ENCODE measurements at places on chromosomes 13 and 19. TPM values are rescaled to one million over a fixed set of nuclear protein-coding genes. Genes with fewer than 3 reads are reported as not detected.

Gene IGLON5
- total RNA-seq: not detected

Gene DAND5
- total RNA-seq: not detected

Gene NCR1
- not detected for total RNA-seq

Gene RFPL4AL1
- total RNA-seq: not detected

Gene GSX1
- not detected for total RNA-seq

Gene GNA15
- total RNA-seq: 28.4 TPM

Gene IL11
- not detected for total RNA-seq

Gene CLIP3
- total RNA-seq: not detected

Gene TPTE2
- not detected for total RNA-seq

Gene RNF17
- total RNA-seq: not detected

- DNase-seq: no peak
Observed at GRCh38 chr13:21745307-21745706, 74.4 kb downstream of the FGF9 start.

DNA sequence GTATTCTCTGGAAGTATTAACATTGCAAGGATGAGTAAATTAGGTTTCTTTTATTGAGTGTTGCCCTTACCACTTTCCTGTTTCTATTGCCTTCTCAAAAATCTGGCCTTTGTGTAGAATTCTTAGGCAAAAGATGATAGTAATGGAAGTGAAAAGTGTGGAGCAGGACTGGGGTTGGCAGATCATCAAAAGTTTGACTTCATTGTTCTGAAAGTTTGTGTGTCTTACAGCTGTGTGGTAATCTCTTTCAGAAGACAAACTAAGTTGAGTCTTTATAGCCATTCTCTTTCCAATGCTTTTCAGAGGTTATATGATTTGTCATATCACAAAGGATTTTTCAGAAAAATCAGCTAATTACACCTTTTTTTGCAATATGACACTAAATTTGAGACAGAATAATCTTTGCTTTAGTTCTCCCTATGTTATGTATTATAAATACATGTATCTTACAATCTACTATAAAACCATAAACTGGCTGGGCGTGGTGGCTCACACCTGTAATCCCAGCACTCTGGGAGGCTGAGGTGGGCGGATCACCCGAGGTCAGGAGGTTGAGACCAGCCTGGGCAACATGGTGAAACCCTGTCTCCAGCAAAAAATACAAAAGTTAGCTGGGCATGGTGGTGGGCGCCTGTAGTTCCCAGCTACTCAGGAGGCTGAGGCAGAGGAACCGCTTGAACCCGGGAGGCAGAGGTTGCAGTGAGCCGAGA lies 8.7 kb upstream of the KCNRG start:
- no peak for DNase-seq

- DNase-seq: no peak
Observed at GRCh38 chr13:65907666-65908525, 1322.2 kb downstream of the PCDH9 start.

- no peak for DNase-seq
Observed at GRCh38 chr13:113414335-113414734, 39.0 kb downstream of the ADPRHL1 start.

GRCh38 chr19:56841193-56841543 lies 642 bp upstream of the PEG3 start:
- DNase-seq: no peak

GRCh38 chr13:97723655-97724054 lies 229.8 kb upstream of the IPO5 start:
- no peak for DNase-seq

DNA sequence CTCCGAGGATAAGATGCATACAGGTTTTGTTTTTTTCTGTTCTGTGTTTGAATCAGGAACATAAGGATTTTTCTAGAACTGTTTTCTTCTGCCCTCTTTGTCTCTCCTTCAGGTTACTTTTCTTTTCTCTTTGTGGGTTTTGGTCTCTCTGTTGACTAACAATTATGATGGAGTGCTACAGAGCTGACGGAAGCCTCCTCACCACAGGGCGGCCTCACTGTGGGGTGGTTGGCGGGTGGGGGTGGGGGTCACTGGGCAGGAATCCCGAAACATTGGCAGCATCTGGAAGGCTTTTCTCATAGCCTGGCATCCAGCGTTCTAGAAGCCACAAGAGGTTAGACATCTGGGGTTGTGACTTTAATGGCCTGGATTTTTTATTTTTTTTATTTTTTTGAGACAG lies 12.0 kb upstream of the MATK start:
- no peak for DNase-seq

DNA sequence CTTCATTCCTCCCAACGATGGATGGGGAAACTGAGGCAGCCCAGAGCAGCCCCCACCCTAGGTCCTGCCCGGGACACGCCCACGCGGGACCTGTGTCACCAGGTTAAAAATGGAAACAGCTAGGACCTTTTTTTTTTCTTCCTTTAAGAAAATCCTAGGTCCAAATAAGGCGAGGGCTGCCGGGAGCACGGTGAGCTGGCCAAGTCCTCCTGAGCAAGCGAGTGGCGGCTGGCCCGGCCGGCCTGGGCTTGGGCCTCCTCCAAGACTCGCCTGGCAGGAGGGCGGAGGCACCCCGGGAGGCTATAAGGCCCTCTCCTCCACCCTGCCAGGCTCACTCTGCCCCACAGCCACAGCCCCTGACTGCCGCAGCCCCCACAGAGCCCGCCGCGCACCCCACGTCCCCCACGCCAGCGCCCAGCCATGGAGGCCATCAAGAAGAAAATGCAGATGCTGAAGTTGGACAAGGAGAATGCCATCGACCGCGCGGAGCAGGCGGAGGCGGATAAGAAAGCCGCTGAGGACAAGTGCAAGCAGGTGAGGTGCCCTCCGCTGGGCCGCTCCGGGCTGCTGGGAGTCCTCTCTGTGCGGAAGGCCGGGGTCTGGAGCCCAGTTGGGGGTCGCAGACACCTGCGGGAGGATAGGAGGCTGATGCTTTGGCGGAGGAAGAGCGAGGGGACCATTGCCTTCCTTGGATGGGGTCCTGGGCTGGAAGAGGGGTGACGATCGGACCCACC lies 8.9 kb upstream of the TPM4 start:
- no peak for DNase-seq

GRCh38 chr13:49307365-49307764 lies 59.6 kb downstream of the CDADC1 start:
- no peak for DNase-seq

GRCh38 chr13:55569514-55569913 lies 1571.2 kb upstream of the PRR20A start:
- no peak for DNase-seq

DNA sequence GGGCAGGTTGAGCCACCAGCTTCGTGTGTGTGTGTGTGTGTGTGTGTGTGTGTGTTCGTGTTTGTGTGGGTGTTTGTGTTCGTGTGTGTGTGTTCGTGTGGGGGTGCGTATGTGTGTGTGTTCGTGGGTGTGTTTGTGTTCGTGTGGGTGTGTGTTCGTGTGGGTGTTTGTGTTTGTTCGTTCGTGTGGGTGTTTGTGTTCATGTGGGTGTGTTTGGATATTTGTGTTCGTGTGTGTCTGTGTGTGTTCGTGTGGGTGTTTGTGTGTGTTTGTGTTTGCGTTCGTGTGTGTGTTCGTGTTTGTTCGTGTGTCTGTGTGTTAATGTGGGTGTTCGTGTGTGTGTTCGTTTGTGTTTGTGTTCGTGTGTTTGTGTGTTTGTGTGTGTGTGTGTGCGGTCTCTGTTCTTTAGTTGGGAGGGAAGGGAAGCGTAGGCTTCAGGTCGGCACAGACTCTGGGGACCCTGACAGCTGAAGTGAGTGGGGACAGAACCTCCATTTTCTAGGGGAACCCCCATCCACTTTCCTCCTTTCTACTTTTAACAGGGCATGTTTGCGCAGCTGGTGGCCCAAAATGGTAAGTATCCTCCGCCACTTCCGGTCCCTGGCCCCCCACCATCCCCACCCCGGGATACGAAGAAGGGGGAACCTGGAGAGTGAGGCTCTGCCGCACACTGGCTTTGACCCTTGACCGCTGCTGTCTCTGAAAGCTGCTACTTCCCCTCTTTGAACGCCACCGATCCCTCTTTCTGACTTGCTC lies 1.6 kb downstream of the TNFSF9 start:
- peak; percentile 41 for DNase-seq

GRCh38 chr19:47377801-47378200 lies 28.7 kb downstream of the DHX34 start:
- no peak for DNase-seq

- no peak for DNase-seq
Observed at GRCh38 chr13:50692396-50692915, 151.0 kb downstream of the DLEU7 start.

GRCh38 chr13:112186091-112186490 lies 119.1 kb downstream of the SOX1 start:
- DNase-seq: no peak

- DNase-seq: no peak
Observed at GRCh38 chr19:1037621-1038064, 2.3 kb upstream of the ABCA7 start.

DNA sequence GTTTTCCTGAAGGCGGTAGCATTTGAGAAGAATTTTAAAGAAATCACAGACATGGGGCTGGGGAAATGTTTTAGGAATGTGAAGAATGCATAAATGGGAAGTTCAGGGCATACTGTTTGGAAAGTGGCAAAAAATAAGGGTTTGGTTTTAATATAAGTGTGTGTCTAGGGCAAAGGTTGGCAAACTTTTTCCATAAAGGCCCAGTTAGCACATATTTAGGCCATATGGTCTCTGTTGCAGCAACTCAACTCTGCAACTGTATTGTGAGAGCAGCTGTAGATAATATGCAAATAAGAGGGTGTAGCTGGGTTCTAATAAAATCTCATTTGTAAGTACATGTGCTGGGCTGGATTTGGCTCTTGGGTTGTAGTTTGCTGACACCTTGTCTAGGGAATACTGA lies 521.9 kb downstream of the DIAPH3 start:
- no peak for DNase-seq

- DNase-seq: no peak
Observed at GRCh38 chr19:6683971-6684370, 14.0 kb upstream of the TNFSF14 start.

DNA sequence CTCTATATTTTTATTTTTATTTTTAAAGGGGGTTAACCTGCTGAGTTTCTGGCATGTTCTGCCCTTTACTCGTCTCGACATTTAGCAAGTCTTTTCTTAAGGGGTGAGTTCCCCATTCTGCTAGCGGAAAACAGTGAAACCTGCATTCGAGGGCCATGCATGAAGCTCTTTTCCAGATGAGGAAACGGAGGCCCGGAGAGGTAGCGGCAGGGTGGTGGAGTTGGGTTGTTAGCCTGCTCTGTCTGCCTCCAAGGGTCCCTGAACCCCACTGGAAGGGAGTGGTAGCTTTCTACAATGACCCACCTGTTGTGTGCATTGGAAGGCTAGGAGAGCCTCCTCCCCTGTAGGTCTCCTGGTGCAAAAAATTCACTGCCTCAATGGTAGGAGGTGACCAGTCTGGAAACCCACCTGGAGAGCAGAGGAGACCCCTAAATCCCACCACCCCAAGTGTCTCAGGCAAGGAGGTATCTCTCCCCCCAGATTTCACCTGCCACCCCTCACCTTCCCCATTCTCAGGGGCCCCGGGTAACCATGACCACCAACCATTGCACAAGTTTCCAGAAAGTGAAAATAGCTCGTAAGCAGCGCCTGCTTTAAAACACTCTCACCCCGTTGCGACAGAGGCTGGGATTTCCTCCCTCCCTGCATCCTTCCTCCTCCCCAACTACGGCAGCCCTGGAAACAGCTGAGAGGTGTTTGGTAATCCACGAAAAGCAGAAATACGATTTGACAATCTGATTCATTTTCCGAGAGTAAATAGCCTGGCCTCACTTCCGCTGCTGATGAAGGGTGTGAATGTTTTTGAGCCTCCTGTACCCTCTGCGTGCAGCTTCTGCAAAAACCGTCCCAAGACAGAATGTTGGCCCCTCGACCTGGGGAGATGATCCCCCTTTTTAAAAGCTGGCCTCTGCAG lies 3.5 kb downstream of the KLF2 start:
- DNase-seq: peak; percentile 87

GRCh38 chr13:45417790-45418534 lies at the start of gene SLC25A30:
SLC25A30 (minus strand) TSS chr13:45418373; CDS start chr13:45411425, 6,948 bp downstream.
- peak; percentile 89 for DNase-seq

DNA sequence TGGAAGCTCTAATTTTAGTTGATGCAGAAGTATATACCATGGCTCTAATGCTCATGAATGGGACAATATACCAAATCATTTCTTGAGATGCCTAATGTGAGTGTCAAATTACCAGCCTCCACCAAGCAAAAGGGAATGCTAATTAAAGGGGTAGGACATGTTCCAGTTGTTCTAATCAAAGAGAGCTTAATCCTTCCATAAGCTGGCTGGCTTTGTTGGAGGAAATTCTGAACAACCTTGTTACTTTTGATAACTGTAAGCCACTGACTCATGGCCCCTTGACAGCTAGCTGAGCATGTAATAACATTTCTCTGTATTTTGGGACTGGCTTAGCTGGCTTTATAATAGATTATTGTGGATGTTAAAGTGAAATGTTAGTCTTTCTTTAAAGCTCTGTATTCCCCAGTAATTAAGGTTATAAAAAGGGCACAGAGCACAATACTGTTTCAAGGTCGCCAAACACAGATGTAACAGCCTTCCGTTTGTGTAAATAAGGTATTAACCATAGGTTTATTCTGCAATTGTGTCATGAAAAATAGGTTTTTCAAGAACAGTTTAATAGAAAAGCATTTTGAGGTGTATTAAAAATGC lies 1194.0 kb downstream of the PCDH9 start:
- DNase-seq: no peak

GRCh38 chr13:85497652-85498051 lies 301.6 kb downstream of the SLITRK6 start:
- DNase-seq: no peak

DNA sequence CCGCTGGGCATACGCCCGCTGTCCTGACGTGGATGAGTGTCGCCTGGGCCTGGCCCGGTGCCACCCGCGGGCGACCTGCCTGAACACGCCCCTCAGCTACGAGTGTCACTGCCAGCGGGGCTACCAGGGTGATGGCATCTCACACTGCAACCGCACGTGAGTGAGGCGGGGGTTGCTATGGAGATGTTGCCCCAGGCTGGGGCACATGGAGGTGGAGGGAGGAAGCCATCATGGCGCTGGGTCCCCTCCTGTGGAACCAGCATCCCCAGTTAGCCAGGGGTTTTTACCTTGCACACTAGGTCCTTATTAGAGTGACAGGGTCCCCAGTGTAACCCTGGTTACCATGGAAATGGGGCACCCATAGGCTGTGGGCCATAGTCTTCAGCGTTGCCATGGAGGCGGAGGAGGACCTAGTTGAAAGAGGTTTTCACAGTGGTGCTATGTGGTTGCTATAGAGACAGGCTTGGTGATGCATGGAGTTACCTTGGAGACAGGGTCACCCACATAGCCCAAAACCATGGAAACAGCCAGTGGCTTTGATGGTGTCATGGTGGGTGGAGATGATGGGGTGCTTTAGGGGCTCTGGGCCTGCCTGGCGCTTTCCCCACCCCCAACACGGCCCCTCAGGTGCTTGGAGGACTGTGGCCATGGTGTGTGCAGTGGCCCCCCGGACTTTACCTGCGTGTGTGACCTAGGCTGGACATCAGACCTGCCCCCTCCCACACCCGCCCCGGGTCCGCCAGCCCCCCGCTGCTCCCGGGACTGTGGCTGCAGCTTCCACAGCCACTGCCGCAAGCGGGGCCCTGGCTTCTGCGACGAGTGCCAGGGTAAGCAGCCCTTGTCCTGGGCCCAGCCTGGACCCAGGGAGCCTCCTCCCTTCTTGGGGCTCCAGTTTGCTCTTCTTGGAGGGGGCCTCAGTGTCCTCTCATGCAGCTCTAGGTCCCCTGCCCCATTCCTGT lies 27.1 kb downstream of the MEGF8 start:
- no peak for DNase-seq

Measured in activated naive CD4-positive, alpha-beta T cell treated with anti-CD3 and anti-CD28 coated beads for 36 hours (primary cell).